ENCODE measurements at places on chromosomes 6 and 20.

DNA sequence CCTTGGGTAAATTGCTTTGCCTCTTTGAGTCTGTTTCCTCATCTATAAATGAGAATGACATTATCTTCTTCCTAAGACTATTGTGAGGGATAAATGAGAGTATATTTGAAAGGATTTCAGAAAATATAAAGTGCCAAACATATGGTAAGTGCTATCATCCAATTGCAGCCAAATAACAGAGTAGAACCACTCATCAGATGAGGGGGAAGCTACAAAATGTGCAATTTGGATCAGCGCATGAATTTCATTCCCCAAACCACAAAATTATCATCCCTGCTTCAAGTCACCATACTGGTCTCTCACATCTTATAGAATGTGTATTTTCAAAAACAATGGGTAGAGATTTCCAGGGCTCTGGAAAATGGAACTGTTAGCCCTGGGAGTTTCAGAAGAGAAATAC lies 158.5 kb downstream of the ARHGAP18 start:
- no peak for DNase-seq

DNA sequence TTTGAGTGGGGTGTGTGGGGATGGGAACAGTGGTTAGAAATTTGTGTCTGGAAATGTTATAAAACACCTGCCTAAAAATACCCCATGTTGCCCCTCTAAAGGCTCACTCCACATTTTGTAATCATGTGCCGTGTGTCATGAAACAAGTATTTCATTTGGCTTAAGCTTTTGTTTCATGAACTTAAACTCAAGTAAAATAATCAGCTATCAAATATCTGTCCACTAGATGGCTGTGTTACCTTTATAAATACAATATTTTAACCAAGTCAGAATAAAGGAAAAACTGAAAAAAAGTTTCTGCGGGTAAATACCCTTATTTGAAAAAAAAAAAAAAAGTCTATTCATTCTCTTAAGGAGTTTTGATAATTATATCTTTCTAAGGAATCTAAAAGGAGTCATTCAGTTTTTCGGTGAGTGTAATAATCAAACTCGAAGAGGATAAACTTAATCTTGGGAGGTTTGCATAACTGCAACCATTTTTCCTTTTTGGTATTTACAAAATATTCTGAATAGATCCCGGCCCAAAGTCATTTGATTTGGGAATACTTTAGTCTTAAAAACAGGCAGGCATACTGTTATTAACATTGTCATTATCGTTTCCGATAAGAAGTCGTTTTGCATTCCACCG lies 29.9 kb upstream of the MTRF1L start:
- DNase-seq: no peak

GRCh38 chr6:168601111-168601510 lies 160.1 kb downstream of the SMOC2 start:
- no peak for DNase-seq

GRCh38 chr6:6697620-6698019 lies 109.1 kb downstream of the LY86 start:
- no peak for DNase-seq

DNA sequence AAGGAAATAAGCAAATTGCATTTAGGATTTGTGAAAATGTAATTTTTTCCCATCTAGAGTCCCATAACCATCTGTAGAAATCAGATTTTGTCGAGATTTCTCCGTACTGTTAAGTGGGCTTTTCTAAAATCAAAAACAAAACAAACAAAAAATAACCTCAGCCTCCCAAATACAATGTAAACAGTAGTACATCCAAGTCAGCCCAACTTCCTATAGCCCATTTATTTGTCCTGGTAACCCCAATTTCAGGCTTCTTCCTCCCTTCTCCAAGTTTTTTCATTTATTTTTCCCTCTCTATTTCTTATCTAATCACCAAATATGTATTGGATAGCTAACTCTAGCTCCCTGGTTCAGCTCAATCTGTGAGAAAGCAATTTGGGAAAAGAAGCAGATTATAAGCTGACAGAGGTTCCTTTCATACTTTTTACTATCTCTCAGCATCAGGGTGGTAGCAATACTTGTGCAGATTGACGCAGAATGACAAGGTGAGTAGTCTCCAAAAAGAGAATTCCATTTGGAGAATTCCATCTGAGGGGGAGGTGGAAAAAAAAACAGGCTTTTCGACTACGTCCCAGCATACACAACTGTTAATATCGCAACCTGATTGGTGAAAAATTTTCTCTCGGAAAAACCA lies 132.6 kb upstream of the BTN3A2 start:
- DNase-seq: no peak

DNA sequence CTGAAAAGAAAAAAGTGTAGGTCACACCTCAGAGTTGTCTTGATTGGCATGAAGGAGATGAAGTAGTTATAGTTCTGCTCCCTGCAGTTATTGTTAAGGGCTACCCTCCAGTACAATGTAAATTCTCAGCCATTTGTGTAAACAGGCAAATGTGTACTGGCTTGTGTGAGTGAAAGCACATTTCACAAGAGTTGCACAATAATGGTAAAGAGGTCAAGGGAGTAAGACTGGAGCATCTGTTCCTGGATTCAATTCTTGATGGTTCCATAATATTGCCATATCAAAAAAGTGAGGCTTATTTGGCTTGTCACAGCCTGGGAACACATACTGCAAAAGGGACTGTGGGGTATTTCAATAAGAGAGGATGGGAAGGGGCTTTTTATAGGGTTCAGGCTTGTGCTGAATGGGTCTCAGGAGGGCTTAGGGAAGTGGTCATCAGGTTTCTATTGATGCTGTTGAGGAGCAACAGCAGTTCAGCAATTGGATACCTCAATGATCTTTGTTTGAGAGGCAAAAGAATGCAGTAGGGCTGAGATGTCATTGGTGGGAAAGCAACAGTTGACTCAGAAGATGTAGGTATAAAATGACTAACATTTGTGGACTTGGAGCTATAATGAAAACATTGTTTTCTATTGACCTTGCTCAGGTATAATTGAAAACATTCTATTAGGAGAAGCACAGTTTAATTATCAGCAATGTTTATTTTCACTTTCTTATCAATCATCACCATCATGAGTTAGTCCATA lies 402.6 kb downstream of the BCKDHB start:
- DNase-seq: no peak

GRCh38 chr20:1951436-1952115 lies 42.3 kb downstream of the PDYN start:
- no peak for DNase-seq

- DNase-seq: no peak
Observed at GRCh38 chr6:87139236-87139635, 16.1 kb upstream of the ZNF292 start.

- no peak for DNase-seq
Observed at GRCh38 chr20:63737945-63738686, 1.5 kb upstream of the SLC2A4RG start.

DNA sequence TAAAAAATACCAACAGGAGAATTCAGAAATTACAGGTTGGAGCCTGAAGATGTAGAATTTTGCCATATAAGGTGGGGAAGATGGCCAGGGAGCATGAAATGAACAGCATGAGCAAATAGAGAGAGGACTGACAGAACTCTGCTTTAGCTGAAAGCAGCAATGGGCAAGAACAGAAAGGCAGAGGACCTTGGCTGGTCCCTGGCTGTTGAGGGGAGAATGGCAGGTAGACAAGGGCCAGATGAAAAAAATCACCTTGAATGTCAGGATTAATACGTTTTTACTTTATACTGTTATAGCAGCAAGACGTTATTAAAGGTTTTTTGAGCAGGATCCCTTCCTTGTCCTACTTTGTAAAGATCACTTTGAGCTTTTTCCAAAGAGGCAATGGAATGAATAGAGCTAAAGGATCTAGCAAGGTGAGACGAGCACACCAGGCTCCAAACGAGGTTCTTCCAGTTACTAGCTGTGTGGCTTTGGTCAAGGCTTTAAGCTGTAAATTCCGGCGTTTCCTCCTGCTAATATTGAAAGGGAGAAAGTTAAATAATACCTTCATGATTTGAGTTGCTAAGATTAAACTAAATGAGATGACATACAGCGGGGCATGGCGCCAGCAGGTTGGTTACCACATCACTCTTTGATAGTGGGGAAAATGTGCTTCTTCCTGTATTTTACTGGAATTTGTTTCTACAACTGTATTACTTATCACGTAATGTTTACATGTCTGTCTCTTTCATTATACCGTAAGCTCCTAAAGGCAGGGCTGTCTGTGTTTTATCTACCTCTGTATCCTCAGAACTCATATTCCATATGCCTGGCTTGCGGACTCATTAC lies 776 bp downstream of the PPIL1 start:
- no peak for DNase-seq

DNA sequence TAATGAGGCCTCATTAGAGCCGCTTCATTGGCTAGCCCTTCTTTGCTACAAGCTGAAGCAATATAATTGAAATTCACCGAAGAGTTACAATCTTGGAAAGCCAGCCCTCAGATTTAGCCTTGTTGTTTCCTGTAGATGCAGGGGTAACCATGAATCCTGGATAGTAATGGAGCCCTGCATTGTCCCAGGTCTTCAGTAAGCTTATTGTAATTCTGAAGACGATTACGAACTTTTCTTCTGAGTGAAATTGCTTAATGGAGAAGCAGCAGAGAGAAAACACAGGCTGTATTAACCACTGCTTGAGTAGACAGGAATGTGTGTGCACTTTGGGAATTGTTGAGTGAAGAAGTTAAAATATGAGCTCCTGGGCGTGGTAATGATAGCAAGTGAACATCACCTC lies 26.3 kb upstream of the NAA20 start:
- no peak for DNase-seq

DNA sequence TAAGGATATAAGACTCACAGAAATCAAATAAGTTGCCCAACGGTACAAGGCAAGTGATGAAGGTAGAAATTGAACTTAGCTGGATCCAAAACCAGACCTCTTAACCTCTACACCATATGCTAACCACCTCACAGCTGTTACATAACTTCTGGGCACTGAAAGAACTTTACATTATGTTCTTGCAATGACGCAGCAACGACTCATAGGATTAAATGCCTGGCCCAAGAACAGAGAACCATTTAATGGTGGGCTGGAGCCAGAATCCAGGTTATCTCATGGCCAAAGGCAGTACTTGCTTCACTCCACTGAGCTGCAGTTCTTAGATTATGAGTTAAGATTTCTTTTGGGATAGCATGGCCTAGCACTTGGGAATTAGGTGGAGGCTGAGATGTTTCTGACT lies 4.4 kb downstream of the TRMT6 start:
- peak; percentile 54 for DNase-seq

- DNase-seq: no peak
Observed at GRCh38 chr6:134026597-134026996, 25.8 kb downstream of the SLC2A12 start.

GRCh38 chr6:110440026-110440425 lies 24.7 kb upstream of the DDO start:
- no peak for DNase-seq

- no peak for DNase-seq
Observed at GRCh38 chr20:9889270-9889981, 50.5 kb upstream of the PAK5 start.

DNA sequence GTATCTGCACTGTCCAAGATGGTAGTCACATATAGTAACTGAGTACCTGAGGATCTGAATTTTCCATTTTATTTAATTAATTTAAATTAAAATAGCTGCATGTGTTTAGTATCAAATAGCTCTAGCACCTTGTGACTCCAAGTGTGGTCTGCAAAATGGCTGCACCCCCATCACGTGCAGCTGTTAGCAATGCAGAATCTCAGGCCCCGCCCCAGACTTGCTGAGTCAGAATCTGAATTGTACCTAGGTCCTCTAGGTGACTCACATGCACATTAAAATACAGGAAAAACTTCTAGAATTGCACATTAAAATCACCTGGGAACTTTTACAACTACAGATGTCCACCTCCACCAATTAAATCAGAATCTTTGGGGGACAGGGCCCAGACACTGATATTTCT lies 19.2 kb upstream of the FAM83C start:
- no peak for DNase-seq

- DNase-seq: no peak
Observed at GRCh38 chr20:11682285-11682684, 235.4 kb upstream of the BTBD3 start.

GRCh38 chr6:168791917-168792316 lies 350.9 kb downstream of the SMOC2 start:
- no peak for DNase-seq

- DNase-seq: no peak
Observed at GRCh38 chr6:112150363-112150762, 63.0 kb downstream of the FAM229B start.

DNA sequence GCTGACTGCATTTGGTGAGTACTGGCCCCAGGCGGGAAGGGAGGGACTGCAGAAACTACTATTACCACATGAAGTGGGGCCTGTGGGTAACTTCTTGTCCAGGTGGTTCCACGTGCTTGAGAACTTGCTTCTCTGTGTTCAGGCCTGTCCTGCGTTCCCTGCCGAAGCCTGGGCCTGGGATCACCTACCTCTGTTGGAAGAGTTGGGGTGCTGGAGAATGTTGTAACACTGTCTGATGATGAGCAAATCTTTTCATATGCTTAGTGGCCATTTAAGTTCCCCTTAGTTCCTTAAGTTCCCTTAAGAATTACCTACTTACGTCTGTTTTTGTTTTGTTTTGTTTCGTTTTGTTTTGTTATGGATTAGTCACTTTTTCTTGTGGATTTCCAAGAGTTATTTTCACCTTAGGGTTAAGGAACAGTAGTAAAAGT lies 154.4 kb downstream of the DTNBP1 start:
- no peak for DNase-seq

DNA sequence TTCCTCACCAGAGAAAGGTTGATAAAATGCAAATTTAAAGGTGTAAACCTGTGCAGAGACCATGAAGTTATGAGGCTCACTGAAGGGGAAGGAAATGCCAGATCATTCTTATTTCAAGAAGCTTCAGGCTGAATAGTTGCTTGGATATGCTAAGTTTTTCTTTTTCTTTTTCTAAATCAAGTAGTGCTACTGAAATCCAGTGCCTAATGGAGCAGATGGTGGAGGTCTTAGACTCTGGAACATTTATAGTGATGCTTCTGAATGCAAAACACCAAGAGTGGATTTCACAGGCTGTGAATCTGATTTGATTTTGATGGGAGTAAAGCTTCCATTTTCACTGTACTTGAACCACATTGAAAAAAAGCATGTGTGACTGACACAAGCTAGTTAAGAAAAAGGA lies 151.2 kb upstream of the BEND3 start:
- DNase-seq: no peak

GRCh38 chr6:74642101-74642500 lies 563.8 kb downstream of the COL12A1 start:
- no peak for DNase-seq

GRCh38 chr6:84019141-84019841 lies 14.3 kb upstream of the MRAP2 start:
- no peak for DNase-seq

GRCh38 chr20:48489656-48490055 lies 338.1 kb downstream of the PREX1 start:
- DNase-seq: no peak

DNA sequence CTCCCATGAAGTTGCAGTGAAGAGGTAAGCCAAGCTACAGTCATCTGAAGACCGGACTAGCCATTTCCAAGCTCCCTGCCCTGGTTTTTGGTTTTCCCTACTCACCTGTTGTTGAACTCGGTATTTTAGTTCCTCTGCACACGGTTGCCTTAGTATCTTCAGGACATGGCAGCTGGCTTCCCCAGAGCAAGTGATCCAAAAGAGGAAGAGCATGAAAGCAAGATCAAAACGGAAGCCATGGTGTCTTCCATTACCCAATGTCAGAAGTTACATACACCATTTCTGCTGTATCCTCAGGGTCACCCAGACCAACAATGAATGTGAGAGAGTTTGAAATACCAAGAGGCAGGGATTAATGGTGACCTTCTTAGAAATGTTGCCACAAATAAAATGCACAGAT lies 276.6 kb upstream of the CNR1 start:
- DNase-seq: no peak

Measured in keratinocyte (primary cell).